AG04449 (cell line): ENCODE measurements at places on chromosomes 11 and 22.

GRCh38 chr11:104556606-104557301, 341.5 kb downstream of the CASP12 start:
- DNase-seq: no peak

DNA sequence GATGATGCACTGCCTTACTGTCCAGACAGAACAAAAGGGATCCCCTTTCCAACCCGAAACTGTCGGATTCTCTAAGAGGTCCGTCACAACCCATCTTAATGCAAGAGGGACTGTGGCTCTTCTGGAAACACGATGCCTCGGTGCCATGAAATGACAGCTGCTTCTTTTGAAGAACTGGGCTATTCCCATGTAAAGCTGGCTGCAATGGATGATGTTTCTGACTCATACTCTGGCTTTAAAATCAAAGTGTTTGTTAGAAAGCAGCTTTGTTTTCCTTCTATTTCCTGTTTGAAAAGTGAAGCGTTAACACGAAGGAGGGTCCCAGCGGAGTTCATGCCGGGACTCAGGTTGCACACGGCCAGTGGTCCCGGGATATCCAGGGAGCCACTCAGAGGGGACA, 3.1 kb downstream of the TP53AIP1 start:
- no peak for DNase-seq

DNA sequence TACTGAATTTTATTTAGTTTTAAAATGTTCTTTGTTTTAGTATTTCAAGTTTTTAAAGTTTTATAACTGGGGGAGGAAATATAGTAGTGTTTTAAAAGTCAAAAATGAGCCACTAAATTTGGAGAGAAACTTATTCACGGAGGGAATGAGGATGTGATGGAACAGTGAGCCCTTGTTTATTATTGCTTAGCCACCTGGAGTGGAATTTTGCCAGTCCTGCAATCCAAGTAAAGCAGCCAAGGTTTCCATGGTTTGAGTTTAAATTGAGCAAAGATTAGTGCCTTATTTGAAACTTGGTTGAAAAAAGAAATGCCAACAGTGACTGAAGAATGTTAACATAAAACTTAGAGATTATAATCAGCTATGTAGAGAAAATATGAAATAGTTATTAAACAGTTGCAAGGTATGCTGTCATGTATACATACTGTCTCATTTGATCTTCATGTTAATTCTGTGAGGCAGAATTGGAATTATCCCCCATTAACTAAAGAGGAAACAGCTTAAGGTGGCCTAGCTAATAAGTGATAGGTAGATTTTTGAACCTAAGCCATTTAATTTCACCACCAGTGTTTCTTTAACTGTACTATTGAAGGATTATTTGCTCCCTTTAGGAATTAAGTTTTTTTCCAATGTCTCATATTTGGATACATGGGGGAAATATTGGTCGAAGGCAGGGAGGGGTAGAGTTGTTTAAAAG, 36.4 kb downstream of the SWAP70 start:
- no peak for DNase-seq

GRCh38 chr11:63672936-63673539, 1.9 kb upstream of the ATL3 start:
- no peak for DNase-seq

DNA sequence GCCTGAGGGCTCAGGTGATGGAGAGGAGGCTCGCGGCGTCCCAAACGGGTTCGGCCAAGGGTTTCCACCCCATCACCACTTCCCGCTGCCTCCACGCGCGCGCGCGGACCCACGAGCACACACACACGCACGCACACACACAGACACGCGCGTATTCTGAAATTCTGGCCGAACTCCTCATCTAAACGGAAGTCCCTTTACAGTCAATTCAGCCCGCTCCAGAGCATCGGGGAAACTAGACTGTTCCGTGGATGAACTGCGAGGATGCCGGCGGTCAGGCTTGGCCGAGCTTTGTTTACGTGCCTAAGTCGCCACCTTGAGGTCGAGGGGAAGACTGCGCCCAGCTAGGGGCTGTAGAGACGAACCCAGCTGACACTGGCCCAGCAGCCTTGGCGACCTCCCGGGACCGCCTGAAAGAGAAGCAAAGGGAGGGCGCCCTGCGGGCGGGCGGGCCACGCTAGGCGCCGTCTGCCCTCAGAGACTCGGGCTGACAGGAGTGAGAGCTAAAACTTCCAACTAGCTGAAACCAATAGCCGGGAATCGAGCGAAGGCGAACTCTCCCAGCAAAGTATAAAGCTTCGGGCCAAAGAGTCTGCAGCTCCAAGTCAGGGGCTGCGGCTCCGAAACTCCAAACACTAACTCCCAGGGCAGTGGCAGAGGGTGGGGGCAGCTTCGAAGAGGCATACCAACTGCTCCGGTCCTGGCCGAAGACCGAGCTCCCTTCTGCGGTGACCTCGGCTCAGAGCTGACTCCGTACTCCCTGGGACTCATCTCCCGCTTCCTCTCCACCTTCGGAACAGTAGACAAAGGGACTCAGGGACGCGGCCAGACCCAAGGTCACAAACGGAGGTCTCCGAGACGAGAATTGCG, 124.7 kb upstream of the C11orf58 start:
- no peak for DNase-seq

- no peak for DNase-seq
These were observed 59.9 kb upstream of the PRDM11 start for GRCh38 chr11:45086526-45086925.

DNA sequence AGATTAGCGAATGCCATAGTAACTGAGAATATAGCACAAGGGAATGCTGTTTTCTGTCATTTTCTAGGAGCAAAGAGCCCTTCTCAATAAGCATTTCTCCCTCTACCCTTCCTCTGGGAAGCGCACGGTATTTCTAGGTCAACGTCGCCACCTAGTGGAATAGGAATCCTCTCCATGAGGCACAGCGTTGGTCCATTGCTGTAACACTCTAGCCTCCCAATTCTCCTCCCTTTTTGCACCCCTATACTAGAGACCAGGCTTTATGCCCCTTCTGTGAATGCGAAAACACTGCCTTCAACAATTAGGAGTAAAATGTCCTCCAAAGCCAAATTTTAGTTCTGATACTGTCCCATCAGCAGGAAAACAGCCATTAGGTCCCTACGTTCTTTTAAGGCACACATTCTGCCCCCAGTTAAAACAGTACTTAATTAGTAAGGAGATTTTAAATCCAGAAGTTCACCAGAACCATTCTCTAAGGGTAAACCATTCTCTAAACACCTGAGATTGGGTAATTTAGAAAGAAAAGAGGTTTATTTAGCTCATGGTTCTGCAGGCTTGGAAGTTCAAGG, 12.8 kb upstream of the HYLS1 start:
- no peak for DNase-seq

DNA sequence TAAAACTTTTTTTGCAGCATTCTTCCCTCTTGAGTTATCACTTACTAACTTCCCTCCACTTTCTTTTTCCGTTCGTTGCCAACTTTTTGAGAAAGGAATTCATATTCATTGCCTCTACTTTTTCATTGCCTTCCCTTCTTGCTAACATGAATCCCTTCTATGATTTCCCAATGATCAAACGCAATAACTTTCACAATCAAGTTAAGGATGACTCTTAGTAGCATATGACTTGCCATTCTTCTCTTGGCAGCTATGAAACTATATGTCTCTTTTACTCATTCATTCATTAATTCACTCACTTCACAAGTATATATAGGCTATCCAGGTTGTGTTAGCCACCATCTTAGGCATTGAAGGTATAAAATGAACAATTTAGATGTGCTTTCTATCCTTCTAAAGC, 16.6 kb upstream of the ARHGAP20 start:
- DNase-seq: no peak

GRCh38 chr11:1840780-1841480, 2.1 kb downstream of the TNNI2 start:
- DNase-seq: no peak

DNA sequence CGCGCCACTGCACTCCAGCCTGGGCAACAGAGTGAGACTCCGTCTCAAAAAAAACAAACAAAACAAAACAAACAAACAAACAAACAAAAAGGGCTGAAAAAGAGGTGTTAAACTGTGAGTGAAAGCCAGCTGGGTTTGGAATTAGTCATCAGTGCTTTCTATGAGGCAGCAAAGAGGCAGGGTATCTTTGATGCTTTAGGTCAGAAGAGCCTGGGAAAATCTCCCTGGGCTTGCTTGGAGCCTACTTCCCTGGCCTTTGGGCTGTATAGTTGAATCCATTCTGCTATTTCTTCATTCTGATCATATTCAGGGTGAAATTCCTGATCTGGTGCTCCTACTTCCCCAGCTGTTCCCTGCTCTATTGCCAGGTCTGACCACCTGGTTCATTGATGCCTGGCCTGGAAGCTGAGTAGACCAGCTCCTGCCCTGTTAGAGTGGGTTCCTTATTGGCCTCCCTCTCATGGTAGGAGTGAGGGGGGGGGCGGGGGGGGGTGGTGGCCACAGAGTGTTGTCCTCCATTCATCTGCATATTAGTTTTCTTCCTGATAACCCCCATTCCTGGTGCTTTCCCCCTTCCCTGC, 65.6 kb downstream of the INSC start:
- no peak for DNase-seq

GRCh38 chr22:26713823-26714449, 56.5 kb downstream of the MIAT start:
- DNase-seq: peak; percentile 36

DNA sequence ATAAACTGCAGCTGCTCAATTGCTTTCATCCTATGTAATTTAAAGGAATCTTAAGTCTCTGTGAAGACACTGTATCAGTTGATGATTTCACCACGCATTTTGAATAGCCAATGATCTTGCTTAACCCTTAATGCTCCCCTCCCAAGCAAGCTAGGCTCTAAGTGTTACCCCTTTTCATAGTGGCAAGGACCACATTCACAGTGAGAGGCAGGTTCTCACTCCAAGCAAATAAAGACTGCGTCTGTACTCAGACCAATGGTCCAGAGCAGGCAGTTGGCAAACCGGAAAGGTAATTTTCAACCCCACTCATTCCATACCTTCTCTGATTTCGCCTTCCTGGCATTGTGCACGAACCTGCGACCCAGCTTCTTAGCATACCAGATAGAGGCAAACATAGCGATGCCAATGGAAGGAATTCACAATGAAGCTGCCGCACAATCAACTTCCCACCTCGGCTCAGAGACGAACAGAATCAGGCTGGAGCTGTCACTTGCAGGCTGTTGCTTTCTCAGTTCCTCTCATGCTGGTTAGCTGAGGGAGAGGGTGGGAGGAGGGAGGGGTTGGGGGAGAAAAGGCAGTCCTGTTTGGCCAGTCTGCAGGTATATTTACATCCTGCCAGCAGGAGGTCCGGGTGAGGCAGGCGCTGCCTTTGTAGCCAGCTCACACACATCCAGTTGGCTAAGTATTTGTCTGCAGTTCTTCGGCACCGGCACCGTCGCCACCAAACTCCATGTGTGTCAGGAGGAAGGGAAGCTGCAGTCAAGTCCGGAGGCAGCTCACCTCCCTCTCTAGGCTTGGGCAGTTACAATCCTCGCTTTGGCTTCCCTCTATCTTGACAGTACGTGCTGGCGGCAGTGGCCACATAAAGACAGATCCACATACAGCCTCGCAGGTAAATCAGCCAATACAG, 1151.2 kb upstream of the CCDC90B start:
- DNase-seq: no peak

DNA sequence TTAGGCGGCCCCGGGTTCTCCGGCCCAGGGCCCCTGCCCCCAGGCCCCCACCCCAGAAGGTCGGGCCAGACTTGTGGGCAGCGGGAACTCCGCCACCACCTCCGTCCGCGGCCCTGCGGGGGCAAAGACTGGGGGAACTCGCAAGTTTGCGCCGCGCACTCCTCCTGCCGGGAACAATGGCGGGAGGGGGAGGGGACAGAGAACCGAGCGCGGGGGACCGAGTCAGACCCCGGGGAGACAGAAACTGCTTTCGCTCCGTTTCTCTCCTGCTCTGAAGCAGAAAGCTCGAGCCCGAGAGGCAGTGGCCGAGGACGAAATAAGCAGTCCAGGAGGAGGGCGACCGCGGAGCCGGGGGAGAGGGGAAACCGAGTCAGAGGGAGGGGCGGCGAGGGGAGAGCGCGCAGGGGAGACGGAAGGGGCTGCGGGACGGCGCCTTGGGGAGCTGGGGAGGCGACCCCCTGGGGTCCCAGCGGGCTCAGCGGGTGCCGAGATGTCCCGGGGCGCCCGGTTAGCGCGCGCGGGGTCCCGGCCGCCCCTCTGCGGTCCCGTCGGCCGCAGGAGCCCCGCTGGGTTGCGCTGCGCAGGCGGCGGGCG, 555 bp downstream of the TP53I11 start:
- DNase-seq: no peak

DNA sequence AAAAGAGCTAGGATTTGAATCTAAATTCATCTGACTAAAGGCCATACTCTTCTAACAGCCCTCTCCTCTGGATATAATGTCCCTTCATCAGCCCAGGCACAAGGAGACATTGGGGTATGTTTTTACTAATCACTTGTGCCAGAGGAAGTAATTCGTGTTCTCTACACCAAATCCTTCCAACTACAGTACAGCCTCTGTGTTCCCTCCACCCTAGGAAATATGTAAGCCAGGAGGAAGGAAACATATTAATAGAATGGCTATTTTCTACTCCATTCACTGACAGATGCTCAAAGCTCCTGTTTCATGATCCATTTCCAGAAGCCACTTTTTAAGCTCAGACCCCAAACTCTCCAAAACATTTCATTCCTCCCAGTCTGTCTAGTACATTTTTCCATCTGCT, 12.0 kb upstream of the UBQLNL start:
- no peak for DNase-seq

GRCh38 chr11:22006901-22007300, 186.0 kb upstream of the ANO5 start:
- no peak for DNase-seq

DNA sequence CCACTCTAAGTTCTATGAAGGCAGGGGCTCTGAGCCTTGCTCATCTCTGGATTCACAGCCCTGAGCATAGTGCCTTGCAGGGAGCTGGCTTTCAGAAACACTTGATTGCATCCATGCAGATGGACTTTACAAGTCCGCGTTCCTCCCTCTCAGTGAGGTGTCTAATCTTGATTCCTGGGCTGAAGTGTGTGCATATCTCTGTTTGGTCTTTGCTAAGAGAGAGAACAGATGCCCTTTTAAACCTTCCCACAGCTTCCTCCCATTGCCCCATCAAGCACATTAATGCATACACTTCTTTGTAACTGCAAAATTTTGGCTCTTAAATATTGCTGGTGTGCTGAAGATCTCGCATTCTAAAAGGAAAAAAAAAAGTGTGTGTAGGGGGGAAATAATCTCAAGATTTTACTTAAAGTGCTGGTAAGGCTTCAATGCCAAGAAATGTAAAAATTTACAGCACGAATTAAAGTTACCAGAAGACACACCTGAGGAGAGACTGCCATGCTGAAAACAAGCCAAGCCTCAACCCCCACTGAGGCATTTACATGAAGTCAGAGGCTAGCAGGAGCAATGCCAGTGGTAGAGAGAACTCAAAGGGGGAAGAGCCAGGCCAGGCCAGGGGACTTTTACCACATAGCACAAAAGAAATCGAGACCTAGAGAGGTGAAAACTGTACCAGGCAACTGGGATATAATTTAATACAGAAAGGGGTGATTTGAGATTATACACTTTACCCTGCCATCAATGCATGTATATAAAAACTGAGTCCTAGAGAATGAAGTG, 492.1 kb downstream of the SOX6 start:
- DNase-seq: no peak
